IMR-90 (cell line): ENCODE measurements at places on chromosomes 13 and 19. TPM values are rescaled to one million over a fixed set of nuclear protein-coding genes. Genes with fewer than 3 reads are reported as not detected.
A peak's percentile ranks its signal among the peaks of the same experiment; 100 is the strongest.

- no peaks in the 10 kb centered on the region for H3K27me3 ChIP-seq
- H3K4me1 ChIP-seq, result no peaks in the 10 kb centered on the region
- H3K27ac ChIP-seq, result no peak overlapping the region
Observed at GRCh38 chr19:23420824-23421223, 25.6 kb upstream of the ZNF91 start.

DNA sequence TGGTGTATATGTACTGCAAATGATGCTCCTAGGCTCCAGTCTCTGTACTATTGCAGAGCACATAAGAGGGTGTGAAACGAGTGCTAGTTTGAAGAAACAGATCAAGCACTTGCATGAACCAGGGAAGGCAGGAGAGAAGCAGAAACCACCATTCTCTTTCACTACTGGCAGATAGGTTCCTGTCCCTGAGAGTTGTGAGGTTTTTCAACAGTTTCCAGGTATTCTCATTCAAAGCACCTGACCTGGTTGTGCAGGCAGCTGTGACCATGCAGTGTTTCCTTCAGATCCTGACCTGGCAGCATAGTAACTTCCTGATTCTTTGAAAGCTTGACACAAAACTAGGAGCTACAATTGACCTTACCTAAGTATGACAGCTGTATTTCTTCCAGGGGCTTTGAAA lies 164.9 kb downstream of the UFM1 start:
- H3K27ac ChIP-seq, result no peak overlapping the region
- no peaks in the 10 kb centered on the region for H3K4me1 ChIP-seq
- no peaks in the 10 kb centered on the region for H3K27me3 ChIP-seq
- H3K36me3 ChIP-seq, result no peaks in the 10 kb centered on the region
- DNase-seq, result no peak

DNA sequence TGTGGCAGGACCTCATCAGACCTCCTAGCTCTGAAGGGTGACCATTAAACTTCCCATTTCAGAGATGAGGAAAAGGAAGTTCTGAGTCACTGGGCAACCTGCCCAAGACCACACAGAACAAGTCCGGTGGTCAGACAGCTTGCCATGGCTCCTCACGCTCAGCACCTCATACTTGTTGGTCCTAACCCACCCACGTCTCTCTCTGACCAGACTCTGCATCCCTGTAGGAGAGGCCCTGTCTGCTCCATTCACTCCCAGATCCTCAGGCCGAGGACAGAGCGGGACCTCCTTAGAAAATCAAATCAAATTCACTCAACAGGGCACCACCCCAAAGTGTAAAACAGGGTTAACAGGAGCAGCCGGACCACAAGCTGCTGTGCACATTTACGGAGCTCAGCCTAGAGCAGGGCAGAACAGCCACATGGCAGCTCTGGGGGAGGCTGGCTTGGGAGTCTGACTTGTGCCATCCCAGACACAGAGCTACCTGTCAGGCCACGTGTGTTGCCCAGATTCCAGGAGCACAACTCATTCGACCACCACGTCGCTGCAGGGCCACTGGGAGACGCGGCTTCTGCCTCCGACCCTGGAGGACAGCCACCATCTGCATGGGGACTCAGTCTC lies 1.7 kb downstream of the MIER2 start:
- H3K27me3 ChIP-seq, result no peaks in the 10 kb centered on the region
- H3K4me1 ChIP-seq, result peaks cover 18% of the 10 kb centered on the region
- peak overlapping the region; percentile 8; the same call in 1 of the 2 replicates for H3K27ac ChIP-seq
- H3K36me3 ChIP-seq, result peaks cover 8% of the 10 kb centered on the region
- peak; percentile 93 for DNase-seq

GRCh38 chr13:63167699-63168337 lies 1752.2 kb upstream of the PCDH20 start:
- no peaks in the 10 kb centered on the region for H3K4me1 ChIP-seq
- no peak overlapping the region for H3K27ac ChIP-seq
- no peaks in the 10 kb centered on the region for H3K27me3 ChIP-seq
- H3K36me3 ChIP-seq, result no peaks in the 10 kb centered on the region

GRCh38 chr13:112702341-112702985 lies 12.6 kb downstream of the ATP11A start:
- H3K36me3 ChIP-seq, result 0 out of 2 replicates have a peak, but pooled peaks cover 1% of the 10 kb centered on the region
- DNase-seq, result no peak
- H3K4me3 ChIP-seq, result no peak overlapping the region
- H3K27ac ChIP-seq, result no peak overlapping the region

- no peaks in the 10 kb centered on the region for H3K4me1 ChIP-seq
- no peaks in the 10 kb centered on the region for H3K36me3 ChIP-seq
- no peak overlapping the region for H3K27ac ChIP-seq
- DNase-seq, result no peak
Observed at GRCh38 chr19:30216453-30216852, 155.7 kb upstream of the ZNF536 start.

DNA sequence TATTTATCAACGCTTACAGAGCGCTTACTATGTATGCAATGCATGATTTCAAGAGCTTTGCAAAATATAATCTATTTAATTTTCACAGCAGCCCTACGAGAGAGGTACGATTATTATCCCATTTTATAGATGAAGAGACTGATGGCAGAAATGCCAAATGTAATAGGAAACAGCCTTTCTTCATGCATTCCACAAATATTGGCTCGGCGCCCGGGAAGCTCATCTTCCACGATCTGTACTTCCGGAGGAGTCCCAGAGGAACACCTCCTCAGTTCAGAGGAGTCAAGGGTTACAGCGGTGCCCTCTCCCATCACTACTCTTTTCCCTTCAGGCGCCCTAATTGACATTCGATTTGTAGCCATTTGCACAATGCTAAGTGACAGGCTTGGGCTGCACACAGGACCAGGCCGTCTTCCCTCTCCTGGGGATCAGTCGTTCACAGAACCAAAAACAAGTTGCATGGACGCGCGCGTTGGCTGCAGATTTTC lies 1.1 kb upstream of the ARHGAP35 start:
- peak overlapping the region; percentile 55 for H3K27ac ChIP-seq
- peaks cover 14% of the 10 kb centered on the region for H3K4me1 ChIP-seq
- H3K36me3 ChIP-seq, result no peaks in the 10 kb centered on the region
- peak; percentile 55 for DNase-seq
- H3K27me3 ChIP-seq, result no peaks in the 10 kb centered on the region

The ZNF69 gene
- polyA plus RNA-seq, result 1.2 and 2.7 TPM in 2 replicates
